ENCODE measurements at places on chromosomes 4 and X.

DNA sequence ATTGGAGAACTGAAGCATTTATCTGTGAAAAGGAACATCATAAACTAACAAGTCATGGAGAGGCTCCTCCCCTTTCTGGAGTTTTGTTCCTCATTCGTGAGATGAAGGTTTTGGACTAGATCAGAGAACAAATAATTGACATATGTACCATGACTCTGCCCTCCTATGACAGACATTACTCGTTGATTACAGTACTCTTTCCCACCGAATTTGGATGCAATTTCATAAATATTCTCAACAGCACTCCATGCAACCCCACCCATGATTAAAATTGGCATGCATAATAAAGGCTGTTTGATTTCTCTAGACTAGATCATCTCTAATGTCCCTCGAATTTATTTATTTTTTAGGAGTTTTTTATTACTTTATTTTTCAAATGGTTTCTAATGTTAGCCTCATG is 258.9 kb upstream of the LDB2 start:
- DNase-seq: no peak

- DNase-seq: no peak
Observed at GRCh38 chr4:8405516-8405875, 35.0 kb downstream of the ACOX3 start.

DNA sequence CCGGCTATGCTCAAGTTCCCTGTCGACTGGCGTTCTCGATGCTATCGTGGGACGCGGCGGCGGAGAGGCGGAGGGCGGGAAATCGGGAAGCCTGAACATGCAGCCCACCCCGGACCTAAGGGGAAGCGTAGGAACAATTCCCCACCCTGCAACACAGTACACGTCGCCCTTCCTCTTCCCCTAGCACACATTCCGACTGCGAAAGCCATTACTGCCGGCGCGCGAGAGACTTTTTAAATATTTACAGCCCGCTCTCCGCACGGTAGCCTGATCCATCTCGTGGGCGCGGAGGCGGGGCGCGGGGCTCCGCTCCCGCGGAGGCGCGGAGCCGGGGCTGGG is 48.1 kb upstream of the BCOR start:
- DNase-seq: no peak

DNA sequence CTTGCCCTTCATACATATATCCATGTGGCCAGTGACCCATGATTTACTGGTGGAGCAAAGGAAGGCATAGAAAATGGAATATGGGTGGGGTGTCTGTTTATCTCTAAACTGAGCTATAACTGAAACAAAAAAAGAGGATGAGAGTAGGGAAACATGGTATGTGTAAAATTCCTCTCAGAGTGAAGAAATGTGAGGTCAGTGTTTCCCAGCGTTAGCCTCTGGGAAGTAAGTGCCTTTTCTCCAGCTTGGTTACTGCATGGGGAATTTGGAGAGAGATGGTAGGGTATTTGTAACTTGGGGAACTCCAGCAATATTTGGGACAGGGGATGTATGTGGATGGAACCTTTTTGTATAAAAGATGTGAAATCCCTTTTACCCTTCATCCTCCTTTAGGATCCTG is 89.4 kb downstream of the AFF1 start:
- no peak for DNase-seq

- no peak for DNase-seq
Observed at GRCh38 chr4:132504438-132504837, 644.7 kb upstream of the PCDH10 start.

DNA sequence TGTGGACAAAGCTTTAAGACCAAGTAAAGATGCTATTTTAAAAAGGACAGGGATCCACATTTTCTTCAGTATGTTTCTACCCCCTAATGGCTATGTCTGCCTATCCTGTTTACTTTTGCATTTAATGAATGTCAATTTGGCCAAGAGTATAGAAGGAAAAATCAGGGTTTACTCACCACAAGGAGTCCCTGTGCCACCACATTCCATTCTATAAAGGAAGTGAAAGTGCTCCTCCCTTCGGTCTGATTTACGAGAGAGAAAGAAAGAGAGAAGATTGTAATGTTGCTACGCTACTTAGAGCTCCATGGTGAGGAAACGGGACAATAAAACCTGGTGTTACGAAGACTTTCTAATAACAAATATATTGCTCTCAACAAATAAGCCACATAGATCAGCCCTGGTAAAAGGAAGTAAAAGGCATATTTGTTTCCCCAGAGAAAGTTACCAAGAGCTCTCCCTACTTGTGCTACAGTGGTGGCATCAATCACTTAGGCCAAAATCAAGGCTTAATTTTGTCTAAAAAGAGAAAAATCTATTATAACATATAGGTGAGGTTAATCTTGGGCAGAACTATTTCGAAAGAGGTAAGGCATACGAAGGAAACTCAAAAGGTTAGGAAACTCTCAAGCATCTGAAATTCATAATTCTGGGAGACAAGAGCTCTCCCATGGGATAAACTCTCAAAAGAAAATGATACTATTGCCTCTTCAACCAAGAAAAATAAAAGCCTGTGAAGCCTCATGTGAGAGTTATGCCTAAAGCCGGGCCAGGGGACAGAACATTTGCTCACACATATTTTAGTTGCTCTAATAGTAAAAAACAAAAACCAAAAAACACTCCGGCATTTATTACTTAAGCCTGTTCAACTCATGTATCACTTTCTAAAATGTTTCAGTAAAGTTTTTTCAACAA is 29.5 kb downstream of the TAPT1 start:
- DNase-seq: no peak

DNA sequence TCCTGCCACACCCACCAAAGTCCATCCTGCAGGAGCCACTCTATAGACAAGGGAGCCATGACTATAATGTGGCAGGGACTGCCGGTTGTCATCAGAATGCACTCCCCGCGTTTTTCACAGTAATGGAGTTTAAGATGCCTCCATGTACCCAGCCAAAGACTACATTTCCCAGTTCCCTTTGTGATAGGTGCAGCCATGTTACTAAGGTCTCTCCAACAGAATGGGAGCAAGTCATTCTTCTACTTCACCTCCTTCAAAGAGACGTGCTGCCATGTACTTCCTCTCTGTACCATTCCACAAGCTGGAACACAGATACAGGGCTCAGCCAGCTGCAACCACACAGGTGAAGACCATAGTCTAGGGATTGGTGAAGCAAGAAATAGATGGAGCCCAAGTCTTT is 126.7 kb downstream of the CORIN start:
- DNase-seq: no peak

GRCh38 chr4:153426207-153426885 is 39.8 kb upstream of the TMEM131L start:
- DNase-seq: no peak

GRCh38 chr4:48967631-48968030 is 18.4 kb upstream of the CWH43 start:
- no peak for DNase-seq

- no peak for DNase-seq
Observed at GRCh38 chr4:16206301-16206700, 20.0 kb downstream of the TAPT1 start.

DNA sequence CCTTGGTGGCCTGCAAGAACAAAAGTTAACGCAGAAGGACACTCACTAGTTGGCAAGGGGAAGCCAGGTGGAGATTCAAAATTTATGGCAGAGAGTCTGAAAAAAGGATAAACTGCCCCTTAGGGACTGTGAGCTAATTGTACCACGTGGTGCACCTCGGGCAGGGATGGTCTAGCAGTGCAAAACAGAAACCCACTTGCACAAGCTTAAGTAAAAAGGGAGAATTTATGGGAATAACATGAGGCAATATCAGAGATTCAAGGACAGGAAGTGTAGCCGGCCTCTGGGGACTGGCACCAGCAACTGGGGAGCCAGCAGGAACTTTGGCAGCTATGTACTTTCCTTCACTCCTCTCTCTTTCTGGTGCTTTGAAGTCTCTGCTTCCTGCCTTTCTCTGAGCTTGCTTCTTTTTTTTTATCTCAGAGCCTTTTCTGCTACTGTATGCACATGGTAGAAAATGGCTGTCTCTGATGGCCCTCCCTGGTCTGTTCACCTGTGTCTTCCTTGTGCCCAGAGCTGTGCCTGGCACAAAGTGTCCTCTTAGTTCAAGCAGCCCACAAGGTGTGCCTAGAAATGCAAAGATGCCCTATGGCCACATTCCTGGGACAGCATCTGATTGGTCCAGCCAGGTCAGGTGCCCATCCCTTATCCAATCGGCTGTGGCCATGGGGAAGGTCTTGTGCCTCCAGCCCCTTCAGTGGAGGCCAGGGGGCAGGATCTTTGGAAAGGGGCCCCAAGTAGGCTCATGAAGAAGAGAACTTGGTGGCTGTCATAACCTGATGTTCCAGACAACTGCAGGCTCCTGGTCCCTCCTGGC is 114.8 kb upstream of the ATP6AP2 start:
- DNase-seq: no peak

Measured in activated naive CD8-positive, alpha-beta T cell treated with anti-CD3 and anti-CD28 coated beads, Interleukin-2, amount 50 U/mL, for 24 hours (primary cell).